ENCODE measurements at places on chromosomes 2 and 18.

GRCh38 chr2:200039724-200040650 lies 84.6 kb downstream of the MAIP1 start:
- DNase-seq, result no peak

- DNase-seq, result no peak
Measured at GRCh38 chr2:84424152-84424551, 34.9 kb downstream of the SUCLG1 start.

DNA sequence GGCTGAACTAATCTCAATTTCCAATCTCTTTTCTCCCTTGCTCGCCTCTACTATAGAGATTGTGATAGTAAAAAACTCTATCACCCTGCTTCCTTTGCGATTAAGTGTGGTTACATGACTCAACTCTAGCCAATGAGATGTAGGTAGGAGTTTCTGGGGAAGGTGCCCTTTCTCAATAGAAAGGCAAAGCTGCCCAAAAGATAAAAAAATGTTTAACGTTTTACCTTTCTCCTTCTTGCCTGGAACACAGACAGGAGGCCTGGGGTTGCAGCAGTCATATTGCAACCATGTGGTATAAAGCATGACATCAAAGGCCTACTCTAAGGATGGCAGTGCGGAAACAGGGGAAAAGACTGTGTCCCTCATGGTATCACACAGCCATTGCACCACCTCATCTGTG lies 31.5 kb downstream of the TMEM37 start:
- DNase-seq, result no peak

GRCh38 chr2:42086500-42086953 lies 38.7 kb downstream of the PKDCC start:
- DNase-seq, result no peak

DNA sequence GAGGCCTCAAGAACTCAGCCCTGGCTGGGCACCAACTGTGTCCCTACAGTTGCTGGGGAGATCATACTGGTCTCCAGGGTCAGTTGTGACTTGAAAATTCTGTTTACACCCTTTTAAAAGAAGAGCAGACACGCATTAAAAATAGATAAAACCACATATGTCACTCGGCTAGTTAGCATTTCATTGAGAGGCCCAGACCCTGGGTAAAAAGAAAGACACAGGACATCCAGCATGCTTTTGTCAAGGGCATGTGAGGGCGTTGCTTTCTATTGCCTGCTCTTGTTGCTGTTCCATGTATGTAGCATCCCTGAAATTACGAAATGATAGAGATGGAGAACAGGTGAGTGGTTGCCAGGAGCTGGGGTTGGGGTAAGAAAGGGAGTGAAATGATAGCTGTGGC lies 94.3 kb downstream of the SEPTIN10 start:
- no peak for DNase-seq

DNA sequence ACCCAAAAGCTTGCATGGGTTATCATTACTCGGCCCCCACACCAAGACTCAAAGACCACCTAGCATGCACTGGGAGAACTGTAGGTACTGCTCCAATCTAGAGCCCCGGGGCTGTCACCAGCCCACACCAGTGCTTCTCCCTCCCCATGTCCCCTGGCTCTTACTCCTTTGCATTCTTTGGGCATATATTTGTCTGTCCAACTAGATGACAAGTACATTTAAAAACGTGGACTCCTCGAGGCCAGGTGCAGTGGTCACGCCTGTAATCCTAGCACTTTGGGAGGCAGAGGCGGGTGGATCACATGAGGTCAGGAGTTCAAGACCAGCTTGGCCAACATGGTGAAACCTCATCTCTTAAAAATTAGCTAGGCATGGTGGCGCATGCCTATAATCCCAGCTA lies 7.8 kb downstream of the AFG3L2 start:
- no peak for DNase-seq

- no peak for DNase-seq
Measured at GRCh38 chr18:22856870-22857269, 76.3 kb upstream of the RBBP8 start.

- no peak for DNase-seq
Measured at GRCh38 chr2:161306919-161307318, 1.3 kb upstream of the PSMD14 start.

- no peak for DNase-seq
Measured at GRCh38 chr2:61943251-61943650, 37.8 kb downstream of the COMMD1 start.

DNA sequence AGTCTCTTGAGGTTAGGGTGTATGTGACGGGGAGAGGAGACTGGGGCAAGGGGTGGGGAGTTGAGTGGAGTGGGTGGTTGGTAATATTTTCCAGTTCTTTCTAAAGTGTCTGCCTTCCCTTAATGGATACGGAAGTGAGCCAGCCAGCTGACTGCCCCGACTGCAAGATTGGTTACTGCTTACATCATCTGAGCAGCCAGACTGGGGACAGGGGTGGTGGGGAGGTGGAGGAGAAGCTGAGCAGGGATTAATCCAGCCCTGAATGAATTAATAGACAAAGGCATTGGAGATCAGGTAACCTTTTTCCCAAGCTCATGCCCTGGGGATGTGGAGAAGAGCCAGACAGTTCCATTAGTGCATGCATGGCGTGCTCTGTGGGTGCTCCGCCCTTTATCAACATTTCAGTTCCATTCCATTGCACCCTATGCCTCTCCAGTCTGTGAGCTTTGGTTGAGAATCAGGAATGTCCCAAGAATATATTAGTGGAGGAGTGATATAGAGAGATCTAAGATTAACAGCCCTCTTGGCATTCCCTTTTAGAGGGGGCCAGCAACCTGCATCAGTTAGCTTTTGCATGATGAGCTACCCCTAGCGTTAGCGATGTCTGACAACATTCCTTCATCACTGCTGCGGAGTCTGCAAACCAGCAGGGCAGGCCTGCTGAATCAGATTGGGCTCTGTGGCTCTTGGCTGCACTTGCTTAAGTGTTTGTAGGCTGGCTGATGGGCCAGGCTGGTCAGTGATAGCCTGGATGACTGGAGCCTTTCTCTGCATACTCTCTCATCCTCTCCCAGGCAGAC lies 67.4 kb downstream of the TNP1 start:
- DNase-seq, result no peak

DNA sequence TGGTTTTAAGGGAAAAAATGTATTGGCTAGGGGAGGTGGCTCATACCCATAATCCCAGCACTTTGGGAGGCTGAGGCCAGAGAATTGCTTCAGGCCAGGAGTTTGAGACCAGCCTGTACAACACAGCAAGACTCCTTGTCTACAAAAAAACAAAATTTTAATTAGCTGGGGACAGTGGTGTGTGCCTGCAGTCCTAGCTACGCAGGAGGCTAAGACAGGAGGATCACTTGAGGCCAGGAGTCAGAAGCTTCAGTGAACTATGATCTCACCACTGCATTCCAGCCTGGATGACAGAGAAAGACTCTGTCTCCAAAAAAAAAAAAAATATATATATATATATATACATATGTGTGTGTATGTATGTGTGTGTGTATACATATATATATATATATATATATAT lies 18.5 kb downstream of the CCDC88A start:
- no peak for DNase-seq

- no peak for DNase-seq
Measured at GRCh38 chr2:219495531-219496122, 3.1 kb upstream of the GMPPA start.
